ENCODE measurements at places on chromosomes 7 and 10.

GRCh38 chr7:158424011-158424410, 163.6 kb downstream of the PTPRN2 start:
- no peak for DNase-seq

DNA sequence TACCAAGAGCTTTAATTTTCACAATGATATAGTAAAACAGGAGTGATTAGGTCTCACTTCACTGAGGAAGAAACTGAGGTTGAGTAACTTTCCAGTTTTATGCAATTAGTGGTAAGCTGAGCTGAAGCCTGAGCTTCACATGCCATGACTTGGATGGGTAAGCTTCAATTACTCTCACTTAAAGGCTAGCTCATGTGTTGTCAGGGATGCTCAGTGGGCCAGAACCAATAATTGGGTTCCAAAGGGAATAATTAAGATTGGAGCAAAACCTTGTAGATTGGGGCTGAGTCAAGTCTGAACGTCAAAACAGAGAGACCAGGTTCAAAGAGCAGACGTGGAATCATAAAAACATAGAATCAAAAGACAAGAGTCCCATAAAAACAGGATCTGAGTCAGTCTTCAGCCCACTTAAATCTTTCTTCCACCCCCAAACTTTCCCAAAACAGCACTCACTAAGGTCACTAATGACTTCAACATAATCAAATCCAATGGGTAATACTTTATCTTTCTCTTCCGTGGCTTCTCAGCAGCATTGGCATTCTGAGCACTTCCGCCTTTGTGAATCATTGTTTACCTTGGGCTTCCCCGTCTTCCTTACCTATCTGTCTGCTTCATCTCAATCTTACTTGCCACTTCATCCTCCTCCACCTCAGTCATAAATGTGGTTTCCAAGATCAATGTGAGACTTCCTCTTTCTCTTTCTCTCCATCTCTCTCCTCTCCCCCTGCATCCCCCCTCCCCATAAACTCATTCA, 23.0 kb upstream of the EGFR start:
- DNase-seq: peak; percentile 23

GRCh38 chr7:107913851-107914250, 22.9 kb downstream of the DLD start:
- DNase-seq: no peak

DNA sequence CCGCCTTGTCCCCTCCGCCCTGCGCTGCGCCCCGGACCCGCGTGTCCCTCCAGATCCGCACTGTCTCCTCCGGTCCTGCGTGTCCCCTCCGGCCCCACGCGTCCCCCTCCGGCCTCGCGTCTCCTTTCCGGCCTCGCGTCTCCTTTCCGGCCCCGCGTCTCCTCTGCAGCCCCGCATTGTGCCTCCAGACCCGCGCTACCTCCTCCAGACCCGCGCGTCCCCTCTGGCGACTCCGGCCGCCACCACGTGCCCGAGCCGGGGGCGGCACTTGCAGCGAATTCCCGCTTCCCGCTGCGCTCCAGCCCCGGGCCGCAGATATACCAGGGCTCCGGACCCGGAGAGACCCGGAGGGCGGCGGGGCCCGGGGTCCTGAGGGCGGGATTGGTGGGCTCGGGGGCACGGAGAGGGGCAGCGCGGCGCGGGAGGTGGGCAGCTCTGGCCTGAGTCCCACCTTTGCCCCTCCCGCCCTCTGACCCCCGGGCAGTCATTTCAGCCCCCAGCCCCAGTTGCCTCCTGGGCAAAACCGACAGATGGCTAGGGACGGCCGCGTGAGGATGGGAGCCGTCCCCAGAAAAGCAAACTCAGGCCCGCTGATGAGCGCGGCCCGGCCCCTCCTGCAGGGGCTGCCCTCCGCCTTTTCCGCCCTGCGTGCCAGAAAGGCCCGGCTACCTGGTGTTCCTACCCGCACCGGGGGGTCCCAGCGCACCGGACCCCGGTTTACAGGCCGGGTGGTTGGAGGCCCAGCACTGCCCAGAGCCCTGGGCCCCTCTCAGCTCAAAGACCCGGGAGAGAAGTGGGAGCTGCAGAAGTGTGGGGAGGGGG, 56.5 kb downstream of the RBM17 start:
- DNase-seq: peak; percentile 32

GRCh38 chr10:110840225-110840922, 31.4 kb upstream of the PDCD4 start:
- no peak for DNase-seq

GRCh38 chr7:33356336-33356735, 227.0 kb downstream of the BBS9 start:
- no peak for DNase-seq

- DNase-seq: peak; percentile 56
Measured at GRCh38 chr10:12130237-12130872, 878 bp downstream of the SEC61A2 start.

GRCh38 chr7:45920502-45921380, at the start of gene IGFBP3:
TSS of gene IGFBP3 (minus strand) at chr7:45921272. CDS start at chr7:45921140, 132 bp downstream.
- DNase-seq: peak; percentile 79

GRCh38 chr7:107051376-107051775, 6.9 kb downstream of the PRKAR2B start:
- no peak for DNase-seq
